ENCODE measurements at places on chromosomes 12 and 14. TPM values are rescaled to one million over a fixed set of nuclear protein-coding genes. Genes with fewer than 3 reads are reported as not detected.

- DNase-seq: no peak
Measured at GRCh38 chr12:51825216-51825615, 23.3 kb downstream of the FIGNL2 start.

- DNase-seq: no peak
Measured at GRCh38 chr14:89393222-89393745, 23.7 kb downstream of the FOXN3 start.

DNA sequence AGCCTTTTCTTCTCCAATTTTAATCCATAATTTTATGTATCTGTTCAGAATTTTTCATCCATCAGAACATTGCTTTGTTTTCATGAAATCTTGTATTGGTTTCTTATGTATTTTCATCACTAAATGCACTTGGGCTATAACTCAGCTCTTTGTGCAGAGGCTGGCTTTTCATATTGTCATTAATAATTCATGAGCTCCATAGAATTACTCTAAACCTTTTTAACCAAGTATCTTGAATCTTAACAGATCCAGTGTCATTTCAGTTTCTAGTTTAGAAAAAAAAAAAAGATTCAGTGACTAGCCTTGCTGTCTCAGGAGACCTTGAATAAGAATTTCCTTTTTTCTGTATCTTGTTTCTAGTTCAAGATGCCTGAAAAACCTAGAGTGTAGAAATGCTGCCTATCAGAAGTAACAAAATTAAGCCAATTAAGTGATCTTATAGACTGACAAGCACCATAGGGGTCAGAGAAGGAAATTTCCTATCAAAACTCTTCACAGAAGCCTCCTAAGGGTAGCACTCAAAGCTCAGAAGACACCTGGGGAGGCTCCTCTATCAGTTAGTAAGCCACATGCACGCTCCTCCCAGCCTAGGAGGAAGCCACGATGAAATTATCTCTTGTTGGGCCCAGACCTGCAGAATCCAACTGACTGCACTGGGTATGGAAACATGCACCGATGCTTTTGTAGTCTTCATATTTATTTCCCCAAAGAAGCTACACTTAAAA is 163.4 kb downstream of the KICS2 start:
- DNase-seq: no peak

- no peak for DNase-seq
Measured at GRCh38 chr12:39846971-39847650, 227.5 kb upstream of the ABCD2 start.

DNA sequence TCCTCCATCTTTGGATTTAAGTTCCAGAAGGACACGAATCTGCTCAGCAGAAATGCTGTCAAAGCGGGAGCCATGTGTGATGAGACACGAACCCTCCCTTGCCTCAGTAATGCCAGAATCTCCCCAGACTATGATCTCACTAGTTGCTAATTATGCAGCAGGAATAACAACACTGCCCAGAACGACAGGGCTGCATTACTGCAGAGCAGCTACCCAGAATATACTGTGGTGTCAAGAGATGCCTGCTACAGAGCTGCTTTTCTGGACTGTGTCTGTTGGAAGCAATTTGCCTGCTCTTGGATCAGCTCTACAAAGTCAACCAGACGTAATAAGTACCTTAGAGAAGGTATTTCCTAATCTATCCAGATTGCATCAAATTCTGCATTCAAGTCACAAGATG is 5.5 kb downstream of the CSRNP2 start:
- DNase-seq: no peak

GRCh38 chr14:82689948-82690347 is 1156.3 kb upstream of the SEL1L start:
- DNase-seq: no peak

Gene TAS2R20
- total RNA-seq: 1.2 TPM

Gene L3HYPDH
- total RNA-seq: 19.5 TPM

Gene KLRB1
- 3.3 TPM for total RNA-seq

Gene LTBR
- total RNA-seq: 156 TPM
